ENCODE measurements at places on chromosomes 13 and 19. TPM values are rescaled to one million over a fixed set of nuclear protein-coding genes. Genes with fewer than 3 reads are reported as not detected.
A peak's percentile ranks its signal among the peaks of the same experiment; 100 is the strongest.

DNA sequence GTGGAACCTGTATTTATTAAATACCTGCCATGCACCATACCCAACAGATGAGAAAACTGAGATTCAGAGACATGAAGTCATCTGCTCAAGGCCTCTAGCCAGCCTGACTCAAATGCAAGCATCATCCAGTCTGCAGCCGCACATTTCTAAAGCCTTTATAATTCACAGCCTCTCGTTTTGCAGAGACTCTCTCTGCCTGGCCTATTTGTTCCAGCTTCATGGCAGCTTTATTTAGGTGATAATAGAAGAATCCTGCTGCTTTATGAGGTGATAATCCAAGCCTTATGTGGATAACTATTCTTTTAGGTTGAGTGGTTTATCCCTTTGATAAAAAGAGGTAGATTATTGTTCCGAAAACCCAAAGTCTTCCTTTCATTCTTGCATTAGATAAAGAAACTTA, 58.4 kb downstream of the OXGR1 start:
- DNase-seq = no peak

NFIC gene
- 8.9 TPM for total RNA-seq

GRCh38 chr13:55245005-55245644, 1895.6 kb upstream of the PRR20A start:
- no peak for DNase-seq

USHBP1 gene
- 4.9 TPM for total RNA-seq

GRCh38 chr19:29467824-29468401, 57.9 kb upstream of the VSTM2B start:
- DNase-seq = no peak

KLK12 gene
- total RNA-seq = not detected

DNA sequence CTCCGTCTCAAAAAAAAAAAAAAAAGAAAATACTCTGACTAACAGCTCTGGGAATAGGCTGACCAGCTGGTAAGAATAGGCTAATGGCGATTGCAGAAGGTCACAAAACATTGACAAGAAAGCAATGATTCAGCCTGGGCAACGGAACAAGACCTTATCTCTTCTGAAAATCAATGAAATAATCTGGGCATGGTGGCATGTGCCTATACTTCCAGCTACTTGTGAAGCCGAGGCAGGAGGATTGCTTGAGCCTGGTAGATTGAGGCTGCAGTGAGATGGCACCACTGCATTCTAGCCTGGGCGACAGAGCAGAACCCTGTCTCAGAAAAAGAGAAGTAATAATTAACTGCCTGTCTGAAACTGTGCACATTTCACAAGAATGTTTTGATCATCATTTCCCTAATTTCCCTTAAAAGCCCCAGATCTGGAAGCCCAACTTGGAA, 18.8 kb upstream of the MTRF1 start:
- DNase-seq = no peak

DNA sequence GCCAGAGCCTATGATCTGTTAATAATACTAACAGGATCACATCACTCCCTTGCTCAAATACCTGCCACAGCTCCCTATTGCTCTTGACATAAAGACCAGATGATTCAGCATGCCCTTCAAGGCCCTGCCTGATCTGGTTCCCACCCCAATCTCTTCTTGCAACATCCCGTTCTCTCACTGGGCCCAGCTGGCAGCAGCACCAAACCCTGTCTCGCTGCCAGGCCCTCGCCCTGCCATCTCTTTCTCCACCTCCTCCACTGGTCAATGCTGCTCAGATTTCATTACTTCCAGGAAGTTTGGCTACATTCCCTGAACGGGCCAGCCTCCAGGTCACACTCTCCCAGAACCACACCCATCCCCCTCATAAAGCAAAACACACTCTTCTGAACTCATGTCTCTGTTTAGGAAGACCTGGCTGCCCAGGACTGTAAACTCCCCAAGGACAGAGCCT, 8.6 kb upstream of the BCAT2 start:
- DNase-seq = peak; percentile 42

GRCh38 chr13:41668130-41668757, 210.9 kb downstream of the RGCC start:
- DNase-seq = peak; percentile 97

KIR3DL1 gene
- not detected for total RNA-seq

C2CD4C gene
- total RNA-seq = 6.0 TPM

GRCh38 chr19:12052497-12053169, at the start of gene ZNF878:
ZNF878 (minus strand) TSS chr19:12052961; CDS start chr19:12052801, 160 bp downstream.
- DNase-seq = peak; percentile 96

DNA sequence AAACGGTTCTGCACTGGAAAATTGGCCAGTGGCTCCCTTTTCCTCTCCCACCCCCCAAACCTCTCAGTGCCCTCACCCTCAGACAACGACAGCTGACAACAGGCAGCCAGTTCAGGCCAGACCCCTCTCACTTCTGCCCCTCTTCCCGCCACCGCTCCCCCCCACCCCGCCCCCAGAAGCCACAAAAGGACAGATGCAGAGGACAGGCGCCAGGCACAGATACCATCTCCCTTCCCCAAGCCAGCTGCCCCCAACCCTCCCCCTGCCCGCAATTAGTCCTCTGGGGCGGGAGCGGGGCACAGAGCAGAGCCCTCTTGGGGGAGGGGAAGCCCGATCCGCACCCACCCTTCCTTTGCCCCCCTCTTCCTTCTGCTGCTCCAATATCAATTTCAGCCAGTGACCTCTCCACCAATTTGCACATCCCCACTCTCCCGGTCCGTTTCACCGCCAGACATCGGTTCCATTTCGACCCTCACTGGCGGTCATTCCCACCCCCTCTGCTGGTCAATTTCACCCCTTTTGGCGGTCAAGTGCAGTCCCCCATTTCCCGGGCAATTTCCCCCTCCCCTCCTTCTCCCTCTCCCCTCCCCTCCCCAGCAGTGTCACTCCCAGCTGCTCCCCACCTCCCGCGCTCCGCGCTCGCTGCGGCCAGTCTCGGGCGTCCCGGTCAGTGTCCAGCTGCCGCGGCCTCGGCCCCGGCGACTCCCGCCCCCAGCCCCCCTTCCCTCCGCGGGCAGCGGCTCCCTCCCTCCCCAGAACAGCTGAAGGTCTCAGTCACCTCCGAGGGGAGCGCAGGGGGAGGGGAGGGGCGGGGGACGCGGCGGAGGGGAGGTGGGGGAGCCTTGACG, at the start of gene SHD:
SHD (plus strand) TSS at position 848 of the 848 bp plus-strand sequence. CDS start 798 bp downstream, outside the sequence.
- no peak for DNase-seq

GRCh38 chr19:28393574-28394336, 819.2 kb downstream of the UQCRFS1 start:
- no peak for DNase-seq

ONECUT3 gene
- not detected for total RNA-seq

SYNGR4 gene
- not detected for total RNA-seq

GRCh38 chr13:71169180-71169579, 697.8 kb downstream of the DACH1 start:
- no peak for DNase-seq

- DNase-seq = peak; percentile 40
These were observed 616 bp upstream of the PCDH17 start for GRCh38 chr13:57630661-57631595.

DNA sequence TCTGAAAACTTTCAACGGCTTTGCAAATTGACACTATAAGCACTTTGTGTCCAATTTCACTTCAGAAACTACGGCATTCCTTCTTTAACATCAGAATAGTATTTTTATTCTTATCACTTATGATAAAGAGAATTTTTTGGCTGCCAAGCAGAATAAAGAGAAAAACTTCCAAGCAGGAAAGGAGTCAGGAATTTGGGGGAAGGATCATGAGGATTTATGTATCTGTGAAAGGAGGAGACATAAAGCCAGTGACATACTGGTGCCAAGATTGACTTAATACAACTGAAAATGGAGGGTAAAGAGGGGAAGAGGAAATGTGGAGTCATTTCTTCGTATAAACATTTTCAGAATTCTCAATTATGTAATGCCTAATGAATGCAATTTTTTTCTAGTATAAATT, 94.7 kb downstream of the RBM26 start:
- DNase-seq = no peak

GRCh38 chr13:26442541-26442940, 114.9 kb upstream of the WASF3 start:
- no peak for DNase-seq

SEMA6B gene
- 162 TPM for total RNA-seq

DNA sequence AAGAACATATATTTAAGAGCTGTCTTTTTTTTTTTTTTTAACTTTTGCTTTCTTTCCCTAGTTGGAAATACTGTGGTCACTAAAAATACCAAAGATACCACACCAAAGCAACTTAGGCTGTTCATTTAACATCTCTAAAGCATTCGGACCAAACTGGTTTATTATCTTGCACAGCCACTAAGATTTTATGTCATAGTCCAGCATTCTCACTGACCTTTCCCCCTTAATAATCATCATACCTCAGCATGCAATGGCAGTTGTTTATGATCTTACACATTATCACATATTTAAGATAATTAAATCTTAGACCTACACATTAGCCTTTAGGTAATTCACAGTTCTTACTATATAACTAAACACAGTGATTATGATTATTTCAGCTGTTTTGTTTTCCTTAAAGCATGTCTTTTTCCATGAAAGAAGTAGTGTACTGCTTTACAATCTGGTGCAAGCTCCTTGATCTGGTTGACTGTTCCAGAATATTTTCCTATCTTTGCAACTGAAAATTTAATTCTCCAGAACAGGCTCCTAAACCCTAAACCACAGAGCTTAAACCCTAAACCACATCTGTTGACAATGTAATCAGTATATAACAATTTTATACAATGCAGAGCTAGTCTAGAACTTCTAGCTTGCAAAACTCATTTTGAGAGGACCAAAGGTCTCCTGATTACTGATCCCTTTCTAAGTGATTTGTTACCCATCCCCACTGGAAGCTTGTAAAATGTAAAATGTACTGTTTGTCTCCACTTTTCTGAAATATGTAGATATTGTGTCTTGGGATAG, 74.2 kb downstream of the CDK8 start:
- DNase-seq = no peak

DNA sequence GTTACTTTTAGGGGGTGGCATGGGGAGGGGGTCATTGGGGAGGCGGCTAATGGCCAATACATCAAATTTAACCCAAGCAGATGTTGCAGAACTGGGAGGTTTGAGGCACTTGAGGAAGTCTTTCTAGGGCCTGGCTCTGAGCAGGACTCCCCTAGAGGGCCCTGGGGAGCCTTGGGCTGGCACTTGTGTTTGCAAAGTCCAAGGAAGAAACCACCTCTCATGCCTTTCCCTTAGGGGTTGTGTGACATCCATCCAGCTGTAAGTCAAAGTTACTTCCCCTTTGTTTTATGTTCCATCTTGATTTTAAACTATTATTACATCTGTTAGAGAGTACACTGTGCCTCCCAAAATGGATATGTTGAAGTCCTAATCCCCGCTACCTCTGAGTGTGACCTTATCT, 159.9 kb downstream of the KATNAL1 start:
- no peak for DNase-seq

GRCh38 chr19:8096071-8096470, 43.5 kb downstream of the CCL25 start:
- no peak for DNase-seq

DNA sequence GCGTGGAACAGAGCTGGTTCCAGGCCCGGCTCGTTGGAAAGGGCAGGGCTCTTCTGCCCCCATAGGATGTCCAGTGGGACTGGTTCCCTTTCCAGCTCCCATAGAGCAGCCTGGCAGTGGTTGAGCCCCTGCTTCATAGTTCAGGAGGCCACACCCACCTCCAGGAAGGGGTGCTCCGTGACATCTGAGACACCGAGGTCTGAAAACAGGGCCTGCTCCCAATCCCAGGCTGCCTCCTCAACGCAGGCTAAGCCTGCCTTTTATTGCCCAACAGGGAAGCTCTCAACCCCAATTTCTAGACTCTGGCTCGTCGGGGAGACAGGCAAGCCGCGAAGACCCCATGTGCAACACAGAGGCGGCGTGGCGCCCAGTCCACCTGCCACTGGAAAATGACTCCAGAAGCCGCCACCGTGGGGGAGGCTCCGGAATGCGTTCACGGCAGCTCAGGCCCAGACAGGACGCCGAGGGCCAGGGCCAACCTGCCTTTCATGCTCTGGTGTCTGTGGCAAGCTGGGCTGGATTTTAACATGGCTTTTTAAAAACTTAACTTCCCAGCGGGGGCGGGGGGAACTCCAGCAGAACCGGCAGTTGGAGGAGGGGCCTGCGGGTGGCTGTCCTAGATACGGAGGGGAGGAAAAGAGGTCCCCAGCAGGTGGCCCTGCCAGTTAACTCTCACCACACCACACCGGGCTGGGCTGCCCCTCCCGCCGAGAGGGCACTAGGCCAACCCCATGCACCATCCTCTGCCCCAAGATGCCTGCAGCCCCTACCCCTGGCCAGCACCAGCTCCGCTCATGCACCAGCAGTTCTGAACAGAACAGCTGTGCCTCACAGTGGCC, 17.9 kb upstream of the TINCR start:
- peak; percentile 63 for DNase-seq

GRCh38 chr13:92259523-92259922, 861.1 kb downstream of the GPC5 start:
- no peak for DNase-seq

- no peak for DNase-seq
These were observed 183.3 kb downstream of the KCNRG start for GRCh38 chr13:50198508-50198907.

BORCS8 gene
- total RNA-seq = 30.2 TPM

GRCh38 chr13:62779161-62779560, 1363.5 kb upstream of the PCDH20 start:
- no peak for DNase-seq

CXCL17 gene
- not detected for total RNA-seq

ZNF493 gene
- total RNA-seq = 0.03 TPM

ZNF560 gene
- not detected for total RNA-seq

- DNase-seq = no peak
These were observed 76.0 kb downstream of the ELF1 start for GRCh38 chr13:40943073-40943472.
